NCI-H2171 (cell line): ENCODE measurements at places on chromosomes 2 and 18.

DNA sequence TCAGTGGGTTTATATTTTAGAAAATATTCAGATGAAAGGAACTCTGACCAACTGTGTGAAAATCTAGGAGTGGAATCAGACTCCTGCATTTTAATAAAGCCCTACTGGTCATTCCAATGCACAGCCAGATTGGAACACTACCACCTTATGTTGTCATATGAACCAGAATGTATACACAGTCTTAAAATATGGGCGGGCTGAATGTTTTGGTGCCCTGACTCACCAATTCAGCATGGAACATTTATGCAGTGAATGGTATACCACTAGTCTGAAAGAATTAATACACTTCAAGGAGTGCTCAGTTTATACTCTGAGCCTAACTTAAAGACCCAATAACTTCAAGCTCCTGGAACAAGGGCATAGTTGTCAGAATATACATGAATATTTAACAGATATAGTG lies 280.9 kb upstream of the TCF4 start:
- no peak for DNase-seq

GRCh38 chr2:45839508-45840251 lies 188.2 kb downstream of the PRKCE start:
- no peak for DNase-seq

DNA sequence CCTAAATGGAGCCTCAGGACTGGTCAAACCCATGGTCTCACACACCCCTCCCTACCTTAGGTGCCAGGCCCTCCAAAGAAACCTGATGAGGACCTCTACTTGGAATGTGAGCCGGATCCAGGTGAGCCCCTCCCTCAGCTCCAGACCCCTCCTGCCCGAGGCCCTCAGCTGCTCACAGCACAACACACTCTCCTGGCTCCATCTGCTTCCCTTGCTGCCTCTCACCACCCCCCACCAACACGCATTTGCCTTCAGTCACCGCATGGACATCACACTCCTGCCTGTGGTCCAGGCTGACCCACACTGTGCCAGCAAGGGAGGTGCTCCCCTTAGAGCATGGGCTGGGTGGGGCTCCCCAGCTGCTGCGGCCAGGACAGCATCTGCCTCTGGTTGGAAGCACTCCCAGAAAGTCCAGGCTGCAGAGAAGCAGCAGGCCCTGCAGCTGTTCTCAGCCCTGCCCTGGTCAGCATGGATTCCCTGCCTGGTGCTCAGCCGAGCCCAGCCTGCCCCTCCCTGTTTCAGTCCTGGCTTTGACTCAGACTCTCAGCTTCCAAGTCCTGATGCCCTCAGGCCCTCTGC lies 15.1 kb downstream of the SH2D6 start:
- peak; percentile 54 for DNase-seq

GRCh38 chr2:39142904-39143605 lies 22.2 kb upstream of the SOS1 start:
- DNase-seq, result no peak

- peak; percentile 24 for DNase-seq
Measured at GRCh38 chr2:21332993-21333625, 209.3 kb downstream of the TDRD15 start.

DNA sequence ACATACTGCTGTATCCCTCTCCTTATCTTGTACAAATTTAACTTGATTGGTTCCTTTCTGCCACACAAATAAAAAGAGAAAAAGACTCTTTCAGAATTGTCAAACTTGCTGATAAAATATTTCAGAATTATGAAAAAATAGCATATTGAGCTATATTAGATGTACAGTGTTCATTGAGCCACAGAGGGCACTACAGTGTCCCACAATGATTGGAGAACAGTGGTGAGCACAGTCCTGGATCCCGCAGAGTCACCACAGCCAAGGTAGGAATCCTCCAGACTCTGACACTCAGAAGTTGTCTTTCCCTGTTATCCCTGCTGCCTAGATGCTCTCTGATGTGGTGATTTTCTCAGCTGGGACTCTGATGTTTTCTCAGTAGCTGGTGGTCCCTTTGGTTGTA lies 1281.3 kb upstream of the ZEB2 start:
- no peak for DNase-seq

GRCh38 chr2:47309952-47310800 lies 92.8 kb upstream of the MSH2 start:
- peak; percentile 9 for DNase-seq

DNA sequence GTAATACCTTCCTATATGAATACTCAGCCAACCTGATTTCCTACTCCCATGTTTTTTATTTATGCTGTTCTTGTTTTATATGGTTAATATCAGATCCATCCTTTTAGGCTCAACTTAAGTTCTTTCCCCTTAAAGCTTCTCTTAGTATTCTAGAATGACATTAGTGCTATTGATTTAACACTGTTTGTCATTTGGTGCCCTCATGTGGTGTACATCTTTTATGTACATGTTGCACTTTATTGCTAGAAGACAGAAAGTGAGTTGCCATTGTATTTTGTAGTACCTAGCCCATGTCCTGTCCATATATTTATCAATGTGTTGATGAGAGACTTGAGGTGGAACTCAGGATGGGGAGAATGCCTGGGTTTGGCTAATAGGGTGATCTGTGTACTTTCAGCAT lies 2.5 kb downstream of the HTRA2 start:
- DNase-seq, result no peak

DNA sequence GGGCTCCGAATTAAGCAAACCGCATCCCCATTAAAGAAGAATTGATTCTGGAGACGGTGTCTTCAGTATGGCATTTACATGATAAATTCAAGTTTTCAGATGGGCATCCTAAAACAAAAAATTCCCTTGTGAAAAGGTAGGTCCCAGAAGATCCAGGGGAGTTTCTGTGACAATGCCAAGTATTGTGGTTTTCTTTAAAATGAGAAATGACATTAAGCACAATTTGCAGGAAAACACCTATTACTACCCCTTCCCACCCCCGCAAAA lies 689 bp upstream of the YWHAQ start:
- DNase-seq, result no peak

- no peak for DNase-seq
Measured at GRCh38 chr2:75408771-75409170, 152.0 kb downstream of the EVA1A start.

- DNase-seq, result no peak
Measured at GRCh38 chr18:46372670-46373069, 268.5 kb downstream of the HAUS1 start.

GRCh38 chr2:47767497-47767844 lies 15.5 kb upstream of the MSH6 start:
- DNase-seq, result no peak

GRCh38 chr2:127651381-127651809 lies 5.4 kb downstream of the GPR17 start:
- DNase-seq, result no peak

DNA sequence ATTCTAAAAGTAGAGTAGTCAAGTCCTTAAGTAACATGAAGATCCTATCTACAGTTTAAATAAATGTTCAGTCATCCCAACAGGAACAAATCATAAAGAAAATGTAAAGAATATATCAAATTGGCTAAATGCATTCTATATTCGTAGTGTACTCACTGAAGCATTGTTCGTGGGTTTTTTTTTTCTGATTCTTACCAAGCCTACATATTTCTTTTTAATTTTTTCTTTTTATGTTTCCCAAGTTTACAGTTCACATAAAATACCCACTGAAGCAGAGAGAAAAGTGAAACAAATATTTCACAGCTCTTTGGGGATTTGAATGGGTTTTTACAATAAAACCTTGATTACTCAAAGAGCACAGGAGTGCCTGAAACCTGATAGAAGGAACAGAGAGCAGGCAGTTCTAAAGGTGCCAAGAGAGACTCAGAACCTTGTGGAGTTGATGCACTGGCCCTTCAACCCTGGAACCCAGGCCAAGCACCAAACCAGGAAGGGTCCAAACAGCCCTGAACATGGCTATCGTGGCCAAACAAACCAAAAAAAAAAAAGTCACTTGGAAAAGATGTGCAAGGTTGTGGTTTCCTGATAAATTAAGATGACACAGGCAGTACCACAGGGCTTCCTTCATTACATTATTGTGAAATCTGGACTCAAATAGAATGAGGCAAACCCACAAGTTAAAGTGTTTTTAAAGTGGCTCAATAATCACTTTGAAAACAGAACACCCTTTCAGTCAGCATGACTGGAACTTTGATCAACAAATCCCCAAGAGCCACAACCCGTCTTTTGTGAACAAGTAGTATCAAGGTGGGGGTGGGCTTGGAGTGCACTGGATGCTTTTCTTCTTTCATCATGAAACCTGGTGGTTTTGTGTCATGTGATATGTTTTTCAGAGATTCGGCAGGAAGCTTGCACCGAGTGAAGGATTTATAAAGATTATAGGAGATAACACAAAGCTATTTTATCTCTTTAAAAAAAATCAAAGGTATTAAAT lies 245.0 kb upstream of the FN1 start:
- DNase-seq, result no peak

DNA sequence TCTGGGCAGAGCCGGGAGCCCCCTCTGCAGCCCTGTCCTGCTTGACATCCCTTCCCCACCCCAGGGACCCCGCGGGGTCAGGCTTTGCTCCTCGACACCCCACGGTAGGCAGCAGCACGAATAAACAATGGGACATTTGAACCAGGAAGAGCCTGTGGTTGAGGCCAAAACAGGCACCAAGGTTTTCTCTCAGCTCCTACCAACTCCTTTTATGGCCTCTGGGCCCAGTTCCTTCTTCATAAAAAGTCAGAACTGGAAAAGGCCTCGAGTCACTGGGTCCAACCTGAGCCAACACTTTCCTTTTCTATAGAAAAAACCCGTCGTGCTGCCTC lies 20.6 kb downstream of the TEX44 start:
- no peak for DNase-seq

- DNase-seq, result no peak
Measured at GRCh38 chr2:102112692-102113665, 29.6 kb upstream of the IL1R1 start.

GRCh38 chr2:148110184-148110583 lies 89.3 kb downstream of the MBD5 start:
- DNase-seq, result no peak

DNA sequence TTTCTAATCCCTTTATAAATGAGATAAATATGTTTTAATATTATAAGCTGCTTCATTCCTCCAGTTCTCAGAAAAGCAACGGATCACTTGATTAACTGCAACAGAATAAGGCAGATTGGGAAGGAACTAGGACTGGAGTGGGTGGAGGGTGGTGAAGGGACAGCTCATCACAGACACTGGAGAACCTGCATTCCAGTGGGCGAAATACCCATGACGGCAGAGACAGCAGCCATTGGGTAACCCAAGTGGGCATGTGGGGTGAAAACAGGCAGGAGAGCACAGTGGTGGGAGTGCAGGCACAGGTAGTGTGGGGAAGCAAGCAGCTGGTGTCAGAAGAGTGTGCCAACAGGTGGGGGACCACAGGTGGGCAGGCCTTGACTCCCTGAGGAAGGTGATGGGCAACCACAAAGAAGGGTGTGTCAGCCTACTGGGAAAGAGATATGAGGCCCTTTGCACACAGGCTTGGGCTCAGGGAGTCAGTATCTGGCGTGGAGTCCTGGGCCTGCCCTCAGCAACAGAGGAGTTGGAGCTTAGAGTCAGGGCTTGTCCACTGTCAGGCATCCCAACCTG lies 27.2 kb downstream of the DPYSL5 start:
- DNase-seq, result no peak

- DNase-seq, result no peak
Measured at GRCh38 chr2:33494155-33494779, 17.8 kb downstream of the RASGRP3 start.

DNA sequence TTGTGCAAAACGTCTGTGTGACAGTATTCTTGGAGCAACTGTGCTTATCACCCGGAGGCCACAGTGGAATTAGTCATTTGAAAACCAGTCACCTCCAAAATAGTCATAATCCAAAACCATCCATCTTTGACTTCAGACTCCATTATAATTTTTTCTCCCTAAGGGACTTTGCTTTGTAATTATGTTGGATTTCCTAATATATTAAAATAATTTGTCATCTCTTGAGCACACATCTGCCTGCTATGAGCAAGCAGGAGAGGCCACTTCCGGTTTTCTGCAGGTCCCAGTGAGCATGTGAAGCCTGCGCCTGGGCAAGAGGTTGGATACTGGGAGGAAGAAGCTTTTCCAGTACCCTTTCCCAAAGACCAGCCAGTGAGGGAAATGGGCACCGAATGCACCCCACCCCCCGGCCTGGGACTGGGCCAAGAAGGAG lies 57.7 kb downstream of the ODC1 start:
- no peak for DNase-seq

DNA sequence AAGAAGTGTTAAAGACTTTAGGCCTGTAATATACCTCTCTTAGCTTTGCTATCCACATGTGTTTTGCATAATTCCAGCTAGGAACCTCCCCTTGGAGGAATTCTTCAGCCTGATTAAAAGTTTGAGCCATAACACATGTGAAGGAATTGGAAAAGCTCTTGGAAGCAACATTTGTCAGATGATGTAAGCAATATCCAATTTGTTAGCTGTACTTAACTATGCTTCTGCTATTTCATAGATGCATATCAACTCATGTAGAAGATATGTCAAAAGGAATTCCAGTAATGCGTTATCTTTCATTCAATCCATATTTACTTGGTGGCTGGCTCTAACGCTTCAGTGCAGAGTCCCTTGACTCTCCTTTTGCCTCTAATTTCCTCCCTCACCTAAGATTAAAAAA lies 46.2 kb downstream of the PKP4 start:
- no peak for DNase-seq

DNA sequence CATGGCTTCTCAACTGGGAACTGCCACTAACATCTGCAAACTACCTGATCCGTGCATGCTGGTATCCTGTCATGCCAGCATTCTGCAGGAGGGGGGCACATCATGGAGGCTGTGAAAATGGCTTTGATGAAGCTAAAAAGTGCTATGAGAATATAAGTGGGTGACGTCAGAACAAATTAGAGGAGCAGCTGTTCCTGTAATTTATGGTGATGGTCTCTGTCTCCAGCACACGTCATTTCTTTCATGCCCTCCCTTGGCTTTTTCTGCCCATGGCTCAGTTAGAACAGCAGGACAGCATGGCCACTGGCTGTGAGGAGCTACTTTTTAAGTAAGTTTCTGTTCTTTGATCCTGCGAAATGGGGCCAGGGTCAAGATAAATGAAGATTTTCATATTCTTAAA lies 466.3 kb downstream of the THSD7B start:
- DNase-seq, result no peak

DNA sequence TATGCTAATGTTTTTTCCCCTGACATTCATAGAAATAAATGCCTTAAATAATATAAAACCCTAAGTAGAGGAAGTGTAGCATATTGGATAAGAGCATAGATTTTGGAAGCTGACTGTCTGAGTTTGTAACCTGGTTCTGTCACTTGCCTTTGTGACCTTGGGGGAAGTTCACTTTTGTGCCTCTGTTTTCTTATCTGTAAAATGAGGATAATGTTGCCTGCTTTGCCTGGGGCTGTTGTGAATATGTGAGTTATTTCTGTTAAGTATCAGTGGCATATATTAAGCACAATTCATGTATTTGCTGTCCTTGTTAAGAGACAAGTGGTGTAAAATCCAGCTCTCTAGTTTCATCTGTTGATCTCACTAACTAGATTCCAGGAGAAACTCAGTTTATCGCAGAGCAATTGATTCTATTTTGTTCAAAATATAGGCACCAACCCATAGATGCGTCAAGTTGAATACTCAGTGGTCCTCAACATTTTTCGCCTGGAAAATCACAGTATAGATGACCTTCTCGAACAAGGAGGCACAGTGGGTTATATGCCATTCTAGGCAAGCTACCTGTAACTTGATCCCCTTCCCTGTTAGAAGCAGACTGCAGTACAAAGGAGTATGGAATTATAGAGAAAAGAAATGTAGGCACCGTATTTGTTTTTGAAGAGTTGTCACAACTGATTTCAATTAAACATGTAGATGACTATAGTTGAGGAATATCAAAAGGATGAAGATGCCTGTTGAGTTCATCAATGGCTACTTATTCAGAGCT lies 67.0 kb downstream of the SOCS6 start:
- no peak for DNase-seq

GRCh38 chr2:3110994-3111666 lies 266.5 kb downstream of the EIPR1 start:
- no peak for DNase-seq
